Epithelial cell of esophagus (primary cell): ENCODE measurements at places on chromosomes 6 and 20.
A peak's percentile ranks its signal among the peaks of the same experiment; 100 is the strongest.

DNA sequence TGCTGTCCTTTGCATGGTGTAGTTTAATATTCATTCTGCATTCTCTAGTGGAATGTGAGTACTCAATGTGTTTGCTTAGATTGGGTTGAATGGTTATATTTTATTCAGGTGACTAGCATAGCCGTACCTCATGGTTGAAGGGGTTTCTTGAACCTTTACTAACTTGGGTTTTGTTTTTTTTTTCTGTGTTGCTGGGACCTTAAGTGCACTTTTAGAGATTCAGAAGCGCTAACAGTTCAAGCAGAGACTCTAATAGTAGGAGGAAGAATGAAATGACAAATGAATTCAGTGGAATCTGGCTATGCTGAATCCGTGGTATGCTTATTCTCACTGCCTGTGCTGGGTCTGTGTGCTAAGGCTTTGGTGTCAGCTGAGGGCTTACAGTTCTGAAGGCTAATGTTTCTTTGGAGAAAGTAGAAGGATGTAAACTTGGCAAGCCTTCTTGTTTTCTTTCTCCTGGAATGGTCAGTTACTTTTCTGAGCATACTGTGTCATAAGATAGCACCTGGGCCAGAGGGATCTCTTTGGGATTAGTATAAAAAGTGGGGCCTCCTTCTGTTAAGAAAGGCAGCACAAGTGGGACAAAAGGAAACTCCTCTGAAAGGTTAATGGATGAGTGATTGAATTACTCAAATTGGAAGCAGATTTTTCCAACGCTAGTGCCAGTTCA is 28.7 kb downstream of the RNF144B start:
- DNase-seq: no peak

DNA sequence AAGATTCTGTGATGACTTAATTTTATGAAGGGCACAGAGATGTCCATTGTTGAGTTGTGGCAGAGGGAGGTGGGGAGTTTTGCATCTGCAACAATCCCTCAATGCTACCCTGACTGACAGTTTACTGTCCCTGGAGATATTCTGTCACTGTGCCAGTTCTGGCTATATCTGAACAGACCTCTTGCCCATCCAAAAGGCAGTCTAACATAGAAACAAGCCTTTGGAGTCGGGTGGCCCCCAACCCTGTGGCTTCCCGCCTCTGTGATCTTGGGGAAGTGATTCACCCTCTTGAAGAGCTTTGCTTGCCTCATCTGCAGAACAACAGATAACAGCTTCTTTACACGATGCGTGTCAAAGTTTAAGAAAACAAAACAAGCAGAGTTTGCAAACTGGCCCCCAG is 3.8 kb upstream of the E2F1 start:
- DNase-seq: no peak

GRCh38 chr20:32681175-32682084 is 7.7 kb upstream of the C20orf203 start:
- peak; percentile 88 for DNase-seq

- DNase-seq: peak; percentile 8
Observed at GRCh38 chr20:56249244-56249955, 868 bp downstream of the MC3R start.

DNA sequence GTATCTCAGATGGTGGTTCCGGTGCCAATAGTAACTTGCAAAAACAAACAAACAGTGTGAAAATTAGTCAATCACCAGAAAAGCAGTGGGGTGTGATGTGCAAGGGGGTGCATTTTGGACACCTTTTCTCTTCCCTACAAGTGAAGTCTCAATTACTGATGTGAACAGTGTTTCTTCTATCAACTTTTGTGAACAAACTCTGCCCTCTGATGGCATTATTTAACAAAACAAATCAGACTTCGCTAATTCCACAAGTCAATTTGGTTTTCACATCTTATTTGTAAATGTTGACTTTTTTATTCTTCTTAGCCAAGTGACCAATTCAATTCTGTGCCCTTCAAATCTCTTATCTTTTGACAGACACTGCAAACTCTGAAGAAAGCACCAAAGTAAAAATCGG is 212.2 kb downstream of the UST start:
- DNase-seq: peak; percentile 20

GRCh38 chr6:158611541-158612370 is 32.8 kb downstream of the DYNLT1 start:
- DNase-seq: peak; percentile 52

DNA sequence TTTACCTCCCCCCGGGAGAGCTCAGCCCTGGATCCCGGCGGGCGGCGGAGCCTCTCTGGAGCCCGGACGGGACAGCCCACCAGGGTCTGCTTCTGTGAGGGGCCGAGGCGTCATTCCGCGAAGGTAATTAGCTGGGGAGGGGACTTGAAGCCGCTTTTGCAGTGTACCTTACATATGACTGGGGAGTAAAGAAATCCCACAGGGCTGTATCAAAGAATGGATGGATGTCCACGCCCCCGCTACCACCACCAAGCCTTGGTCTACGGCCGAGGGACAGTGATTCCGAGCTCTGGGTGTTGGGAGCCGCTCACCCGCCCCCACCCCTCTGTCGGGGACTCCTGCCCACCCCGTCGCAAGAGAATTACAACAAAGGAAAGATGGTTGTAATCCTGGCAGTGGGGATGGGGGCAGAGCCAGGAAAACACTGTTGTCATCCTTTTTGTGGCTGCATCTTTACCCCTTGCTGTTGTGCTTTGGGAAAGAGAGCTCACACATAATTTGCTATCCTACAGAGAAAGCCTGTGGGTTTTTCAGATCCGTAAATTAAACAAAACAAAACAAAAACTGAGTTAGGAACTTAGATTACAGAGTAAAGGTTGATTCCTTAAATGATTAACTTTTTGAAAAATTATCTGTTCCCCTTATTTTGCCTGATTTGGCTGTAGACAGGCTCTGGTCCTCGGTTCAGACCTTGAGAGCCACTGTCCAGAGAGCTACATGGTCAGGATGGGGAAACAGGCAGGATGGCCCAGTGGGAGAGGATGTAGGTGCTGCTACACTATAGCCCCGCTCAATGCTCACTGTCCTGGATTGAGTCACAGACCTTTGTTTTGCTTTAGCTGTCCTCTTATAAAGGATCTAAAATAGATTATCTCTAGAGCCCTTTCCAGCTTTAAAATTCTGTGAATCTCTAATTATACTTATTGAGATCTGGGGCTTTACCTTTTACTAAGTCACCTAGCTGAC is 997 bp upstream of the FBXO30 start:
- DNase-seq: no peak

DNA sequence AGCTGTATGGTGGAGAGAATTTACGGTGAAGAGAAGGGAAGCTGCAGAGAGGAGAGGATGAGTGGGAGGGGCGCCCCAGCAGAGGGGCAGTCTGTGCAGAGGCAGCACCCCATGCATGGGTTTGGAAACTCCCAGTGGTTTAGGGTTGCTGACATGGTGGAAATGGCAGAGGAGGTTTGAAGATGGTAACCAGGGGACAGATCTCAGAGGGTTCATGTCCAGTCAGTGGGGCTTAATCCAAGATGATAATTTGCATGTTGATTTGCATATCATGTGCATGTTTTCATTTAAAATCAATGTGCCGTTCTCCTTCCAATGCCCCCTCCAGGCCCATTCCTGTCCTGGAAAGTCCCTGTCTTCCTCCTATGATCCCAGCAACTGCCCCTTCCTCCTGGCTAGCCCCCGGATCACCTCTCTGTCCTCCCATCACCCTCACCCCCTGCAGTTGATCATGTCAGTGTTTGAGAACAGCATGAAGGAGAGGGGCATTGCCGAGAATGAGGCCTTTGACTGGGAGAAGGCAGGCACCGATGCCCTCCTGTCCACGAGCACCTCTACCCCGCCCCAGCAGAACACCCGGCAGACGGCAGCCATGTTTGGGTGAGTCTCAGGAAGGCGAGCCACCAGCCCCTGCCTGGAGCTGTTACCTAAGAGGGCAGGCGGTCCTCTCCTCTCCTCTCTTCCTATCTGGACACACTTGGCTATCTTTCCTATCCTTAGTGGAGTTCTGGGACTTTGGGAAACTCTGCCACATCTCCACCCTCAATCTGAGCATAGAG is 14.3 kb downstream of the TTBK1 start:
- no peak for DNase-seq

DNA sequence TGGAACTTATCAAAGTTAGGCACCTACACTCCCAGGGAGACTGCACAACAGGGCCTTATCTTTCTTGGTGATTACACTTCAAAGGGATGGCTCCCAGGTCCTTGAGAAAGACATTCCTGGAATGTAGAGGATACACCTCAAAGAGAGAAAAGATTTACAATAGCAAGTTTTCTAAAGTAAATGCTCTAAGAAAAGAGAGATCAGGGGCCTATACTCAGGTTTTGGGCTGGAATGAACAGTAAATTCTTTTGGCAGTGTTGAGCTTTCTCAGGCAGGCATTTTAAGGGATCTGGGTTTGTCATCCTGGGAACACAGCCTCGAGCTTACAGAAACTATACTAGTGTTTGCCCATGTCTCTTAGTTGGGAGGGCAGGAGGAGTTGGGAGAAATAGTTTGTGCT is 31.7 kb upstream of the ME1 start:
- no peak for DNase-seq

DNA sequence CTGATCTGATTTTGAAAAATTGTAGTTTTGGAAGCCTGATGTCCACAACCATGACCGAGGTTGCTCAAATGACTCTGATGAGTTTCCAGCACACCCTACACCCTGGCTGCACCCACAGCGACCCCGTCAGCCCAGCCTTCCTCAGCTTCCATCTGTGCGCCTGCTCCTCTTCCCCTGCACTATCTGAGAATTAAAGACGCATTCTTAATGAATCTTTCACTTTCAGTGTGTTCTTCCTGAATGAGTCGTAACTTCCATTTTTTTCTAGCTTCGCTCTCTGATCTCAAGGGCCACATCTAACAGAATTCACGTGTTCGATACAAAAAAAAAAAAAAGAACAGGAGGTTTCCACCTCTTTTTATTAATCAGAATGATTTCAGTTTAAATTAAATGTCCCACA is 21.3 kb upstream of the RREB1 start:
- DNase-seq: peak; percentile 7

- no peak for DNase-seq
Observed at GRCh38 chr6:75143191-75143590, 62.7 kb downstream of the COL12A1 start.

DNA sequence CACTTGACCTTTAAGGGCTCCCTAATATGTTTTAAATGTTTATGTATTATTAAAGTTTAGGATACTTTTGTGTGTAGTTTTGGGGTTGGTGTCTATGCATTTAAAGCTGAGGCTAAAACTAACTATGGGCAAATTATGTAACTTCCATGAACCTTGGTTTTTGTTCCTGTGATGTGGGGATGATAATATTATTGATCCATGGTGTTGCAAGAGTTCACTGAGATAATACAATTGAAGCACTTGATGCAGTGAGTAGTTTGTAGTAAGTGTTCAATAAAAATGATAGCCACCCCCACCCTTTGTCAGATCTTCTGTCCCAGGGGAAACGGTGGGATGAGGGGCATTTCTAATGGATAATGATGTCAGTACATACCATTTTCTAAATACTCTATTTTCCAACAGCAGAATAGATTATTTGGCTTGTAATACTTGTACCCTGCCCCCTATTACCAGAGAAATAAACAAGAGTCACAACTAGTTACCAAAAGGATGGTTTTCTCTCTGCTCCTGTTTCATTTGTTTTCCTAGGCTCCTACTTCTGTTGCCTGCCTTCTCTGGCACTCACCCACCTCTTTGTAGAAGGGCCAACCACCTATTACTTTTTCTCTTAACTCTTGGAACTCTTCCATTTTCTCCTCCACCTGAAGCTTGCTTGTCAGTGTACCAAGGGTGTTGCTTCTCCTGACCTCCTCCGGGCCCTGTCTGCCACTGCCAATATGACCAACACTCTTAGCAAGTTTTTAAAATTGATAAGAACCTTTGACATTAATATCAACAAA is 97.9 kb downstream of the RCAN2 start:
- no peak for DNase-seq

DNA sequence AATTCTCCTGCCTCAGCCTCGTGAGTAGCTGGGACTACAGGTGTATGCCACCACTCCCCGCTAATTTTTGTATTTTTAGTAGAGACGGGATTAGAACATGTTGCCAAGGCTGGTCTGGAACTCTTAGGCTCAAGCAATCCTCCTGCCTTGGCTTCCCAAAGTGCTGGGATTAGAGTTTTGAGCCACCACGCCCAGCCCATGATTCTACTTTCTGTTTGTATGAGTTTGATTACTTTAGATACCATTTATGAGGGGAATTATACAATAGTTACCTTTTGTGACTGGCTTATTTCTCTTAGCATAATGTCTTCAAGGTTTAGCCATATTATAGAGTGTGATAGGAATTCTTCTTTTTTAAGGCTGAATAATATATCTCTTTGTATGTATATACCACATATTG is 555.4 kb upstream of the FLRT3 start:
- no peak for DNase-seq

- DNase-seq: no peak
Observed at GRCh38 chr6:3754776-3755175, 3.3 kb upstream of the PXDC1 start.

- no peak for DNase-seq
Observed at GRCh38 chr6:84910906-84911607, 146.7 kb upstream of the TBX18 start.

- no peak for DNase-seq
Observed at GRCh38 chr6:19605624-19606023, 231.5 kb upstream of the ID4 start.

DNA sequence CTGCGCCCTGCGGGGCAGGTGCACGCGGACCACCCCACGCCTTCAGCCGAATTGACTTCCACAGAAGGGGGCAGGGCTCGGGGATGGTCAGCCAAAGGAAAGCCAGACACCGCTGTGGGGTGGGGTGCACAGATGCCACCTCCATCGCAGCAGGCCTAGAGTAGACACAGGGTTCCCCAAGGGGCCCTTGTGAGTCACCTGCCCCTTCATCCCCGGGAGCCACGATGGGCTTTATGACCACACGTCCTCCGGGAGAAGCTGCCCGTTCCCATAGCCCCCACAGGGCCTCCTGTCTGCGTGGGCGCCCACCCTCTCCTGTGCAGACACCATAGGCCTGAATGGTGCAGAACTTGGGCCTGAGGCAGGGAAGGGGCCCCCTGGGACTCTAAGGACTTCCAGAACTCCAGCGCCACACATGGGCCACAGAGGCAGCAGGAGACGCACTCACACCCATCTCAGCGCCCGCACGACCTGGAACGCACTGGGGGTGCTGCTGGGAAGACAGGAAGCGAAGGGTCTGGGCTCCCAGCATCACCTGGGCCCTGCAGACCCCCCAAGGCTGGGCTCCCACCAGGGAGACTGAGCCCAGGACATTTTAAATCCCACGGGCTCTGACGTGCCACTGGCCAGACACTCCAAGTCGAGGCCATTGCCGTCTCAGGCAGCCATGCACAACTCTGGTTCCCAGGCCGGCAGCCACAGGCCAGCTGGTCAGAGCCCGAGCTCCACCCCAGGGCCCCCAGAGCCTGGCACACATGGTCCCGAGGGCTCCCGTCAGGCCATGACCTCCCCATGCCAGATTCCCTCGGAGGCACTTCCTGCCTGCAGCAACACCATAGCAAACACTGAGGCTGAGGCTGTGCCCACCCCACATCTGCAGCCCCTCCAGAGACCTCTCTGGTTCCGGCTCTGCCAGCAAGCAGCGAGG is 134.2 kb downstream of the DLL1 start:
- no peak for DNase-seq

GRCh38 chr20:51178153-51178552 is 155.2 kb upstream of the KCNG1 start:
- no peak for DNase-seq

GRCh38 chr20:49821870-49822331 is 9.3 kb downstream of the SLC9A8 start:
- no peak for DNase-seq
